ENCODE measurements at places on chromosomes 2 and 18.

- no peak for DNase-seq
Observed at GRCh38 chr2:239025951-239026461, 178.1 kb downstream of the TWIST2 start.

DNA sequence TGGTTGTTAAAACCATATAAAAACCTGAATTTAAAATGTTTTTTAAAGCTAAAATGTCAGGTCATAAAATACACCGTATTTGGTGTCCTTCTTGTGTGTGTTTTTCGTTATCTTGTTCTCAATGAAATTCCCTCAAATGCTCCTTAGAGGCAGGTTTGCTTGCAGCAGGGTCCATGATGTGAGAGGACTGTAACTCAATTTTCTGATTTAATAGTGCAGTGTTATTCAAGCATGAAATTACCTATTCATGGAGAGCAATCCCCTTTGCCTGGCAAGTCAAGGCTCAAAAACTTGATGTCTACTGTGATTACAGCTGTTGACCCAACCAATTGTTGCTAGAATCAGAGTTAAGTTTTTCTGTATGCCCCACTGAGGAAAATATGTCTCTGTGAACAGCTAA lies 318.2 kb downstream of the GALNT13 start:
- no peak for DNase-seq

- DNase-seq, result no peak
Observed at GRCh38 chr2:7943446-7943845, 738.4 kb upstream of the ID2 start.

DNA sequence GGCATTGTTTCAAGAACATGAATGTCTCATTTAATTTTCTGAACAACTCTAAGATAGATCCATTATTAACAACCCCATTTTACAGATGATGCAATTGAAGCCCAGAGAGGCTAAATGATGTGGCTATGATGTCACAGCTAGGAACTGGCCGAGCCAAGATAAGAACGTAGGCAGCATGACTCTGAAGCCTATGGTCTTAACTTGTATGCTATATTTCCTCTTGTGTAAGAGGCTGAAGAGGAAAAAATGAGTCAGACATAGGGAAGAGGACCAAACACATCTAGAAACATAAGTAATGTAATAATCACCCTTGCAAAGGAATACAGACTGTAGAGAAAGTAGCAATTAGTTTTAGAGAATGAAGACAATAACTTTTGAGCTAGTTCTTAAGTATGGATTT lies 416.8 kb downstream of the FIGN start:
- no peak for DNase-seq

GRCh38 chr2:63049970-63050333 lies 678 bp upstream of the OTX1 start:
- DNase-seq, result no peak

DNA sequence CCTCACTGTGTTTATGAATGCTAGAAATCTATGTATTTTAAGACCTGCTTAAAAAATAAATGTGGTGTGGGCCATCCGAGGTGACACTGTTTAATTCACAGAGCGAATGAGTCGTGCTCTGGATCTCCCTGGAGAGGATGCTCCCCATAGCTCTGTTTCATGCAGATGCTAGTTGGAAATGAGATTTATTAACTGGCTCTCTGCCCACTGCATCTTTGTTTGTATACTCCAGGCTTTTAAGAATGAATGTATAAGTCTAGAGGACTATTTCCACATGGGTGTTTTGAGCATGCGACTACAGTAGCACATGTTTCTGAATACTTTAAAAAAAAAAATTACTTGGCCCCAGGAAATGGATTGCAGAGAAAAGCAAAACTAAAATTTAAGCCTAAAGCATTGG lies 3.9 kb downstream of the MAPRE2 start:
- no peak for DNase-seq
